ENCODE measurements at places on chromosomes 1 and 21.

GRCh38 chr1:147496571-147497210 lies 44.6 kb upstream of the BCL9 start:
- DNase-seq: peak; percentile 20

DNA sequence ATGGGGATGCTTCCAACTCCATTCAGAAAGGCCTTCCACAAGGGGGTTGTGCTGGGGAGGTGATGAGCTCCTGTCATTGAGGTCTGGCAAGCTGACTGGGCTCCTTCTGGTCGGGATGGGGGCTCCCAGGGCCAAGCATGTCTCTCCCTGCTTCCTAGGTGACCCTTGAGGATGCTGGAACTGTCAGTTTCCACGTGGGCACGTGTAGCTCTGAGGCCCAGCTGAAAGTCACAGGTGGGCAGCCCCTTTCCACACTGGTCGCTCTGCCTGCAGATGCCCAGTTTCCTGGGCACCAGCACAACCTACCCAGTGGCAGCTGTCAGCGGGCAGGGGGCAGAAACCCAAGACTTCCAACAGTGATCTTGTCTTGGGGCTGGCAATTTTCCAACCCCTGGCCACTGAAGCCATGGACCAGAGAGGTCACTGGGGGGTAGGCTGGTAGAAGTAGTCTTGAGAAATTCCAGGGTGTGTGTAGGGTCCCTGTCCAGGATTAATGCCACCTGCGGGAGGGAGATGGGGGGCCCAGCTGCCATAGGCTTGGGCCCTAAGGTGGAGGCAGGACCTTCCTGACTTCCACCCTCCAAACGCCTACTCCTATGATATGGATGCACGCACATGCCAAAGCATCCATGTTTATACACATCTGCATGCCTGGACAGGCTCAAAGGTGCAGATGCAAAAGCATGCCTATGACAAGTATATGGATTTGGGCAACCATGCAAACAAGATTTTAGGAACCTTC lies 97.1 kb downstream of the TRIM11 start:
- no peak for DNase-seq

- no peak for DNase-seq
These were observed 613.9 kb downstream of the PTPRU start for GRCh38 chr1:29849991-29850757.

DNA sequence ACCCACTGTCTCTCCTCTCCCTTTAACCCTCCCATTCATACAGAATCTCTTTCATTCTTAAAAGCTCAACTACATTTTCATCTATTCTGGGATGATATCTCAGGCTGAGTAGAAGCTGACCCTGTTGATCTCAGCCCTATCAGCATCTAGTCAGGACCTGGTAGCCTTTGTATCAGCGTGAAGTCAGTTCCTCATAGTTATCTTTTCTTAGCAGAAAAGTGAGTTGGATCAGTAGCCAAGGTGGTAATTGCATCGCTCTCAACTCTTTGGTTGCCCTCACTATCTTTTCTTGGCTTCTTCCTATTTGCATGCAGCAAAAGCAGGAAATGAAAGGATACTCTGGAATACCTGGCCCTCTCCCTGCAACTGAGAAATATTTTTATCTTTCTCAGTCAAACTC lies 13.6 kb upstream of the GOLT1A start:
- no peak for DNase-seq

DNA sequence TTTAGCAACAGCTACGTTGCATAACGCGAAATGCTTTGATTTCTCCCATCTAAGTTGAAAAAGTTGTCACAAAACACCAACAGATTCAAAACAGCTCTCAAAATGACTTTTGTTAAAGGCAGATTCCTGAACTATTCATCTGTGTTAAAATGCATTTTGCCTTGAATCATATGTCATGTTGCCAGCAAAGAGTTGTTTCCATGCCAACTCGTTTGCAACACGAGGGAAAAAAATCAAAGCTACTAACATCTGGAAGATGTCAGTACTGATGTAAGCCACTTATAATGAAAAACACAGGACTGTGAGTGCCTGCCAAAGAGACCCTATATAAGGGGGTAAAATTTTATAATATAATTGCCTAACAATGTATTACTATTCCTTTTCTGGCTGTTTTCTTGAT lies 182.7 kb upstream of the PTBP2 start:
- DNase-seq: no peak

Data from NCI-H2081 (cell line).